Smooth muscle cell of the brain vasculature (primary cell): ENCODE measurements at places on chromosomes 3 and 15.
A peak's percentile ranks its signal among the peaks of the same experiment; 100 is the strongest.

DNA sequence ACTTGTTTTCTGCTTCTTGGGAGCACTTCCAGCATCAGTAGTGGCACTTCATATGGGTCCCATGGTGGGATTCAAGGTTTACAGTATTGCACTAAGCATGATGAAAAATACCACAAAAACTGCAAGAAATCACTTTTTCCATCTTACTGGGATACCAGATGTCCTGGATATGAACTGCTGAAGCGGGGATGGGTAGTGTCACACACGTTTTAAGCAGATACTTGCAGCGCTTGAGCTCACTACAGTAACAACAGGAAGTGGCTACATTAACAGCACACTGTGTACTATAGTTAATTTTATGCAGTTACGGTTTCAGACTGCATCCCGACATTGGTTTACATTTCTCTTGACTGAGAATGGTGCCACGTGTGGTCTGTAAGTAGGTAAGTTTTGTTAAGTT, 3.5 kb upstream of the ISG20 start:
- DNase-seq: no peak

DNA sequence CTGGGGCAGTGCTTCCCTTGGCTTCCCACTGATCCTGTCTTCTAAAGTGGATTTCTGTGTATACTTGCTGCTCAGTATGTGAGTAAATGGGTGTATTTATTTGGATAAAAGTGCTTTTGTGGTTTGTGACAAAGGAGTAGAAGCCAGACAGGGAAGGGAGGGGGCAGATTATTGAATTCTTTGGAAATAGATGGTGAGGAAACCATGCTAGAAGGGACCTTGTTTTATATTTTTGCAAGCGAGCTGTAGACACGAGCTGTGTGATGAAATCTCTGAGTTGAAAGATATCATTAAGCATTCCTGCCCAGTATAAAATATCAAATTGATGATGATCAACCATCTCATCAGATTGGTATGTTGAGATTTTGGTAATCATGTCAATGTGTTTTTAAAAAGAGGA, 68.9 kb downstream of the DUT start:
- no peak for DNase-seq

GRCh38 chr3:132180337-132180791, 136.8 kb upstream of the ACP3 start:
- DNase-seq: peak; percentile 28

DNA sequence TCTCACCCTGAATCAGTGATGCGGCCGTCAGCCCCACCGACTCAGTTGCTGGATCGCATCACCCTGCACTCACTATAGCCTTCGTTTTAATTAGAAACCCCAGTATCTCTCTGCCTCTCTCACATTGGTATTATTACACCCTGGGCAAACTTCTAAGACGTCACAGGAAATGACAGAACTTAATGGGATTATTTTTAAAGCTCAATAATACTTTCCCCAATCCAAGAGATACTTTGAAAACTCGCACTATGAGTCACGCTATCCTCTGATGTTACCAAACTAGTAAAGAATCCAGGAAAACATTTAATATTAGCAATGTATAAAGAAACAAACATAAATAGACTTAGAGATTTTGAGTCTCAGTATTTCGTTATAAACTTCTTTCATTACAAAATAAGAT, 36.6 kb downstream of the RUBCN start:
- DNase-seq: no peak

GRCh38 chr15:75233504-75234190, 24.5 kb upstream of the GOLGA6C start:
- DNase-seq: no peak

- DNase-seq: no peak
These were observed 103.7 kb upstream of the LRIG1 start for GRCh38 chr3:66604481-66604880.

GRCh38 chr3:10798600-10799367, 17.2 kb upstream of the SLC6A11 start:
- no peak for DNase-seq

DNA sequence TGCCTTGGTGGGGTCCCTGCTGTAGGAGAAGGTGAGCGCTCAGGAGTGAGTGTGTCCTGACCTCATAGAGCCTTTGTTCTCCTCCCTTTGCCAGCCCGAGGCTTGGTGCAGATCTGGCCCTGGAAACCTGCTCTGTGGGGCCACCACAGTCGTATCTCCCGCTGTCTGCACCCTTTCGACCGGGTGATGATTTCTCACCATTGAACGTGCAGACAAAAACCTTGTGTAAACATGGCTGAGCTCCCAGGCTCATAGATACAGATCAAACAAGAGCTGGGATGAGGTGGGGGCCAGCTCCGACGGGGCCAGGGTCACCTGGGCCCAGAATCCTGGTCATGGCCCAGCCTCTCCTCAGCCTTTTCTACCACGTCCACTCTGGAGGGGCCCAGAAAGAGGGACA, 34.6 kb upstream of the ESYT3 start:
- no peak for DNase-seq

DNA sequence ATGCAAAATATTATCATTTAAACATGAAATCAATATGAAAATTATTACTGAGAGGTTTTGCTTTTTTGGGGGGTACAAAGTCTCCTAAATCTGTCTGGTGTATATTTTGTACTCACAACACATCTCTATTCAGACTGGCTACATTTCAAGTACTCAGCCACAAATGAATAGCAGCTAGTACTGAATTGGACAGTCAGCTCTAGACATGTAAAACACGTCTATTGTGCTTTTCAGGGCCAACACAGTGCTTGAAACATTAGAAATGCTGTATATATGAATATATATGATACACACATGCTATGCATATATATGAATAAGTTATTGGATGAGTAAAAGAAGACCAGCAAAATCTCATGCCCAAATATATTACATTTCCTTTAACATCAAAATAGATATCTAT, 103.8 kb upstream of the CFAP20DC start:
- no peak for DNase-seq

DNA sequence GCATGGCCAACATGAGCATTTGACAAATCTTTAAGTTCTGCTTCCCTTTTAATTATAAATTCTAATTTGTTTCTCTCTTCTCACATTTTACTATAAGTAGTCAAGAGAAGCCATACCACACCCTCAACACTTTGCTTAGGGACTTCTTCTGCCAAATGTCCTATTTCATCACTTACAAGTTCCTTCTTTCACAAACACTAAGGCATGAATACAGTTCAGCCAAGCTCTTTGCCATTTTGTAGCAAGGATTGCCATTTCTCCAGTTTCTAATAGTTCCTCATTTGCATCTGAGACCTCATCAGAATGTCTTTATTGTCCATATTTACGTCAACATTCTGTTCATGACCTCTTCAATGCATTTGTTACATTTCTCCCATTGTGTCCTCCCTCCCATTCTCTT, 29.4 kb downstream of the SLC22A14 start:
- DNase-seq: no peak

GRCh38 chr3:132090921-132091320, 56.1 kb upstream of the CPNE4 start:
- no peak for DNase-seq

- DNase-seq: peak; percentile 4
These were observed 44.6 kb downstream of the TFG start for GRCh38 chr3:100753846-100754245.

DNA sequence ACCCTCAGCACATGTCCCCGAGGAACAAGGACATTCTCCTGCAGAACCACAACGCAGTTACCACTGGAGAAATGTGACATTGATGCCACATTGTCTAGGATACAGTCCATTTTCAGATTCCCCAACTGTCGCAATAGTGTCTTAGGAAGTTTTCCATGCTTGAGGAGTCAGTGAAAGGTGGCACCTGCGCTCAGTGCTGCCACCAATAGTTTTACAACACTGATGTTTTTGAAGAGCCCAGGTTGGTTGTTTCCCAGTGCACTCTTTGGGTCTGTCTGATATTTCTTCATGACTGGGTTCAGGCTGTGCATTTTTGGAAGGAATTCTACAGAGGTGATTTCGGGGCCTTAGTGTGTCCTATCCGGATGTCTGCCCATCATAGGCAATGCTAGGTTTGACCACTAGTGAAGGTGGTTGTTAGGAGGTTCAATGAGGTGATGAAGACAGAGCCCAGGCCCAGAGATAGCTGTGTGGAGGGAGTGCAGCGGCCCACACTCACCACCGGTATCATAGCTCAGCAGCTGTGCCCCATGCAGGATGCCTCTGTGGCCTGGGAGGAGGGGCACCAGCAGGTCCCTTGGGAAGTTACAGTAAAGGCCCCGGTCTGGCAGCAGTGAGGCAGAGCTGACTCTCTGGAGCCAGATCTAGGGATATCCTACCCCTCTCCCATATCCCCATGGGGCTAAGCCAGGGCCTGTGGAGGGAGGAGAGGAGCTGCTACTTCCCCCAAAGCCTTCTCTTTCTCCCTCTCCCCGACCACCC, 96.6 kb downstream of the DNAJB8 start:
- no peak for DNase-seq

GRCh38 chr3:26449996-26450395, 172.6 kb upstream of the LRRC3B start:
- no peak for DNase-seq

GRCh38 chr3:27076815-27077630, 292.2 kb downstream of the NEK10 start:
- DNase-seq: no peak

DNA sequence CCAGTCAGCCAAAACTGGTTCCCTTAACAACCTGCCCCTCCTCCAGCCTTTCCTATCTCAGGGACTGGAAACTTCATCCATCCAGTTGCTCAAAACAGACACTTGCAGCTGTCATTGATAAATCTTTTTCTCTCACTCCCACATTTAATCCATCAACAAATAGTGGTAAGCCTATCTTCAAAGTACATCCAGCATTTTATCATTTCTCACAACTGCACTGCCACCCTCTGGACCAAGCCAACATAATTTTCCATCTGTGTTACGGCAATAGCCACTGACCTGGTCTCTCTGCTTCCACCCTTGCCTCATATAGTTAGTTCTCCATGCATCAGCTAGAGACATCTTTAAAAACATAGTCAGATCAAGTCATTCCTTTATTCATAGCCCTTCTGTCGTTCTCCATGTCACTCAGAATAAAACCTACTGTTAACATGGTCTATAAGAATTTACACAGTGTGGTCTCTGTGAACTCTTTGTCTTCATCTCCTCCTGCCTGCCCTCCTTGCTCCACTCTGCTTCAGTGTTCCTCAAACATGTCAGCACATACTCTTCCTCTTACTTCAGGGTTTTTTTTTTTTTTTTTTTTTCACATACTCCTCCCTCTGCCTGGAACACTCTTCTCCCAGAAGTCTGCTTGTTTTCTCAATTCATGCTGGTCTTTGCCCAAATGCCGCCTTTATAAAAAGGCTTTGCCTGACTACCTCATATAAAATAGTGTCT, 102.5 kb upstream of the COL6A5 start:
- DNase-seq: no peak

DNA sequence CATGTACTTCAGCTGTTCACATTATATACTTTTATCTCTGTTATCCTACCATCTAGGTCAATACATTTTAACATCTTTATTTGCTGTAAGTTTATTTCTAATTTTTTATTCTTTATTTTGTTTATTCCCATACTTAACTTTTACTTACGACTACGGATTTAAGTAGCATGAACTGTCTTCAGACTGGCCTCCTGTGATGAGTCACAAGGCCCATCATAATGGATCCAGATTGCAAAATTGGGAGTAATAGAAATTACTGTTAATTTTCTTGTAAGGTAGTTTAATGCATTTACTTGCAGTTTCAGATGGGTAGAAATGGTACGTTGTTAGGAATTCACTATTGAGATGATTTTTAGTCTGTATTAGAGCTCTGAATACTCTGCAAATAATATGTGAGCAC, 45.9 kb downstream of the PPARG start:
- no peak for DNase-seq

- no peak for DNase-seq
These were observed 4.1 kb upstream of the CALML4 start for GRCh38 chr15:68209272-68209671.

DNA sequence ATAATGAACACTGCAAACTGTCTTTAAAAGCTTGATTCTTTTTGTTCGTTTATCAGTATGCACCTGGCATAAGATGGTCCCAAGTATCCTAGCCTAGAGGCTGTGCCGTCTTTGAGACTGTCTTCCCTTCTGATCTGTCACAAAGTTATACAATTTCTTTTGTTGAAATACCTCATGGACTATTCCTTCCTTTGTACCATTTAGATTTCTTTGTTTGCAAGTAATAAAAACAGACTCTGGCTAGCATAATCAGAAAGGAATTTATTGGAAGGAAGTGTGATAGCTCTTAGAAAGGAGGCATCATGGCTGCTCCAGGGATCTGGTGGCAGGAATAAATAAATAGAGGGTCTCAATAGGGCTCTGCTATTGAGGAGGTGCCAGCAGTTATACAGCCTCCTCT, 280.4 kb downstream of the SLC9A9 start:
- DNase-seq: no peak

- peak; percentile 73 for DNase-seq
These were observed 41.6 kb upstream of the DLG1 start for GRCh38 chr3:197339841-197340520.

DNA sequence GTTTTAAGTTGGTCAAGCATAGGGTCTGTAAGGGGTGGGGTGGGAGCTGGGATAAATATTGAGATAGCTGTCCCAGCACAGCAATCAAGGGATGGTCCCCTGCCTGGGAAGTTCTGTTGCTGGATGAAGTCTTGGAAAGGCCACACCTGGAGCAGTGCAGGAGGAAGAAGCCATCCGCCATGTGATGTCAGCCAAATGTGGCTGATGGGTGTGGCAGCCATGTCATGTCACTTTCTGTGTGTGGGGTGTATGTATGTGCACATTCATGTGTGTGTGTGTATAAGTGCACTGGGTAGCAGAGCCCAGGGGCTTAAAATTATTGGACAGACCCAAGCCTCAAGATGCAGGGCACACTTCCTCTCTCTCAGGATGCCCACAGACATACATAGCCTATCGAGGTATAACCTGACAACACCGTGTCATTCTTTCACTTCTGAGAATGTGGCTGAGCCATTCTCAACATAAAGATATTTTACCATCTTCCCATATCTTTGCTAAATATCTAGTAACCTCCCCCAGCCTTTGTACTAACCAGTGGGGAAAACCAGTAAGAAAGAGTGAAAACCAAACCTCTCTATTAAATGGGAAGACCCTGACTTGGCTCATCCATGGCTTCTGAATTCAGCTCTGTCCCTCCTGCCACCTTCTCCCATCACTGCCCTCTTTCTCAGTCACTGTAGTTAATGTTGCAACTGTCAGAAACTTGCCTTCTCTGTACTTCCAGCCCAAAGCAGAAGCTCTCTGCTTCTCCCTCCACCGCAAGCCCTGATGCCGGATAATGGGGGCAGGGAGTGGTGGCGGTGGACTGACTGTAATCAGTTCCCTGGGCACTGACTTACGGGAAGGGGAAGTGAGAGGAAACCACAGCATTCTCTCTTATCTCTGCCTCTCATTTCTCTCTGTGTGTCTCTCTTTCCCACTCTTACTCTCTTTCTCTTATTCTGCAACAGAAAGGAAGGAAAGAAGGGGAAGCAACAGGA, 11.2 kb downstream of the TNFSF10 start:
- DNase-seq: no peak
